NCI-H1694 treated with DMSO at 0.1 percent for 48 hours (cell line): ENCODE measurements at places on chromosomes 3 and 15.

GRCh38 chr15:87403973-87404372 lies 852.6 kb downstream of the NTRK3 start:
- no peak for DNase-seq

DNA sequence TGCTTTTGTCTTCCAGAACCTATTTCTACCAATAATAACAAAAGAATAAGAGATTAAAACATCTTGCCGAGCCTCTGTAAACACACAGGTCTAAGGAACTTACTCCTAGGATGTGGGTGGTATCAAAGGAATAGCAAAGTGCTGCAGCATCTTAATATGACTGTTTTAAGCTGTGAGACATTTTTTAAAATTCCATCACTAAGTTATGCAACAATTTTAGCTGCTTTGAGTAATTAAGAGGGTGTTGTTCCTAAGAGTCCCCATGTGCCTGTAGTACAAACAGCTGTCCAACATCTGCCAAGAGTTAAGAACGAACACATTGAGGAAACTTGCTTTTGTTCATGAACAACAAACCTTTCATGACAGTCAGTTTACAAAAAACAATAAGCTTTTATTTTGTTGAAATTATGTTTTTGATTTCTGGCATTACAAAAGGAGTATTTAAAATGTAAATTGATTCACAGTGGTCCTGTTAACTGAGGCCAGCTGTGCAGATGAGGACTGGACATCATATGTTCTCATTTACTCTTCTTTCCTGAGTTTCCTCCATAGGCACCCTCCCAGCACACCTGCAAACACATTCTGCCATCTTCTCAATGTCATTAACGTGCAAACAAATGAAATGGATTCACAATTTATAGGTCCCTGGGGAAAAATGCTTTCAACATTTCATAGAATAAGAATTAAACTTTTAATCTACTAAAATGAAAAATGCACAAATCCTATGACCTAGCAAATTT lies 337.3 kb upstream of the ARHGEF26 start:
- DNase-seq: no peak

- DNase-seq: no peak
Observed at GRCh38 chr15:93042211-93042610, 46.8 kb downstream of the RGMA start.

DNA sequence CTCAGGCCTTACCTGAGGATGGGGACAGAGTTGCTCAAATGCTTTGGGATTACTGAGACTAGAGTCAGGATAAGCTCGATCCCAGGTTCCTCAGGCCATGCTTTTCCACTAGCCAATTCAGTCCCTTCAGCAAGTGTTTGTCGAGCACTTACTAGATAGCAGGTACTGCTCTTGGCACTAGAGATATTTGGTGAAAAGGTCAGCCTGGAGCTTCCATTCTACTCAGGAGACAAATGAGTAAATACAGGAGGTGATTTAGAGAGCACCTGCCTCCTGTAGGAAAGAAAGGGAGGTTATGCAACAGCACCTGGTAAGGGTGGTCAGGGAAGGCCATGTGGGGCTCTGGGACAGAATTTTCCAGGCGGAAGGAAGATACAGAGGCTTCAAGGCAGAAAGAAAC lies 99.9 kb downstream of the CACNA1D start:
- no peak for DNase-seq

DNA sequence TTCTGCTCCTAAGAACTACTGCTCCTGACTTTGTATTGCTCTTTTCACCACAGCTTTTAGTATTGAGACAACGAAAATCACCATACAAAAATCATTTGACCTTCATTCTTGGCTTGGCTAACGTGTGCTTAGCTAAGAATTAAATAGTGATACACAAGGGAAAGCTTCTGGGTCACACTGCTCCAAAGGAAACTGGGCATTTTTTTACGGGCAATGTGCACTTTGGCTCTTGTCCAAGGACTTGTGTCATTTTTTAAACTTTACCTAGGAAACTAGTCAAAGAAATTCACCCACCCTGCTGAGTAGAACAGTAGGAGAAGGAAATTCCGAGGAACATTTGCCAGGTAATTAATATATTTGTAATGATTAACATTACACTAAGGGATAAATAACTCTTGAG lies 19.8 kb downstream of the WDR72 start:
- no peak for DNase-seq
